NCI-H187 (cell line): ENCODE measurements at places on chromosomes 13 and 19.

DNA sequence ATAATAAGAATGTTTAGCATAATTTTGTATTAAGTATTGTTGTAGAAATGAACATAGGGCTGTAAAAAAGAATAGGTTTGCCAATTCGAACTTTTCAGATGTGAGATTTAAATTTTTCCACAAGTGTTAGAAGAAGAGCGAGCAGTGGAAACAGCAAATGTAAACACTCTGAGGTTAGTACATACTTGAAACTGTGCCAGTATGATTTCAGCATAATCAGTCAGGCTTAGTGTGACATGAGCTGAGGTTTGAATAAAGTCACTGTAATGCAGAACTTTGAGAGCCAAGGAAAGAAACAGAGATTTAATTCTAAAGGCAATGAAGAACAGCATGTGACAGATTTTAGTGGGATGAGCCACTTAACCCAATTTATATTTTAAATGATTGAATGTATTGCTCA, 2166.4 kb downstream of the PCDH9 start:
- DNase-seq, result no peak

DNA sequence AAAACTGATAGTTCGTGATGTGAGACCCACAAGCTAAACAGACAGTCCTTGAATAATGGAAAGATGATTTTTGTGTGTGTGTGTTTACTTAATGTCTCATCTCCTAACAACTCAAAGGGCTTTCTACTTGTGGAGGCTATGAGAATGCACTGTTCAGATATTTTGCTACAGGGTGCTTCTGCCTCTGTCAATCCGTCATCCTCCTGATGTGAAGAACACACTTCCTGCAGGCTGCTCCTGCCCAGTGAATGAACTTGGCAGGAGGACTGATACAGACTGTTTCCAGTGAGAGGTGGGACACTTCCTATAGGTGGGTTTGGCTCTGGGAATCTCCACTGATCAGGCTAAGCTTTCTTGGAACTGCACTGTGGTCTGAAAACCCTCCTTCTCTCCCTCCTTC, 168.4 kb upstream of the STARD13 start:
- no peak for DNase-seq

DNA sequence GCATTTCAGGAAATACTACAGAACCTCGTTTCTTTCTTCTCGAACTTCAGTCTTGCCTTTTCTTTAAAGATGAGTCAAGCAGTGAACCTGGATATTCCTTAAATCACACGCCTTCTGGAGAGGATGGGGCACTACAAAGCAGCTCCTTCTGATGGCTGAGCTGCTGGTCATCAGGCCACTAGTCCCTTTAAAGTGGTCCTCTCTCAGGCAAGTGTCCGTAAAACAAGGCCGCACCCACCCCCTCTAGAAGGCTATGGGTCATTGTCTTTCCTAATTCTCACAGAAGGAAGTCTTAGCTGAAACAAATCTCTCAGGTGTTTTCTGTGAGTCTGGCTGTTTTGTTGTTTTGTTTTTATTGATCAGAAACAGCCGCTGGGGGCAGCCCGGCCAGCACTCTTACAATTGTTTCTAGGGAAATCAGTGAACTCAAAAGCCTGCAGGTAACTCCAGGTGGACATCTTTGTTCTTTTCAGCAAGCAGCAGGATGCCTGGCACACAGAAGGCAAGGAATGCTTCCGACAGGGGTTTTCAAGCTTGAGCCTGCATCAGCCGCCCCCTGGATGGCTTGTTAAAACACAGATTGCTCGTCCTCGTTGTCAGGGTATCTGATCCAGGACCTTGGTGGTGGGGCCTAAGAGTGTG, 45.4 kb downstream of the MBNL2 start:
- DNase-seq, result no peak

- no peak for DNase-seq
Measured at GRCh38 chr13:30030141-30030750, 179.8 kb upstream of the UBL3 start.

DNA sequence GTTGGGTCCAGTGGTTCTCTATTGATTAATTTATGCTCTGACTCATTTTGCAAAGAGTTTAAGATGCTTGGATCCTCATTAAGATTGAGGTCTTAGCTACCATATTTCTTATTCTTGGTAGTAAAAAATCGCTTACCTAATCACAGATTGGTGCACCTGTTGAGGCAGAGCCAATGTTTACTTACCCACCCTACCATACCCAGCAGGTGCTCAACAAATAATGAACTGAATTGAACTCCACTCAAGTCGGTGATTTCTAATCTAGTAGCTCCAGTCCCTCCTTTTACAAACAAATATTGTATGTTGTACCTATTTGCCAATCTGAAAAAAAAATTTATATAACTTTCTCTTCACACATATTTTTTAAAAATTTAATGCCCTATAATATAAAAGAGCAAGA, 361.0 kb downstream of the FGF14 start:
- peak; percentile 37 for DNase-seq

DNA sequence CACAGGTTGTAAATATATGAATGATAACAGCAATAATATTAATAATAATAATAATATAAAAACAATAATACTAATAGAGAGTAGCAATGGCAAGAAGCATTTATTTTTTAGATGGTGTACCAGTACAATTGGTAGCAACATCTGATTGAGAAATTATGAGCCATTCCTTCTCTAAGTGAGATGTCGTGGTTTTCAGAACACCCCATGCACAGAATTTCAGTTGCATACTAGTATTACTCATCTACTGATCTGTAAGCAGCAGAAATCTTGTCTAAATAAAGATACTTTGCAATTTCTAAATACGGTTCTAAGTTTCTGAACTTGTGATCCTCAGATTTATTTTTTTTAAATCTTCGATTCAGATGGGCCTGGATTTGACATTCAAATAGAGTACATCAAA, 788.0 kb upstream of the ATXN8OS start:
- DNase-seq, result no peak

DNA sequence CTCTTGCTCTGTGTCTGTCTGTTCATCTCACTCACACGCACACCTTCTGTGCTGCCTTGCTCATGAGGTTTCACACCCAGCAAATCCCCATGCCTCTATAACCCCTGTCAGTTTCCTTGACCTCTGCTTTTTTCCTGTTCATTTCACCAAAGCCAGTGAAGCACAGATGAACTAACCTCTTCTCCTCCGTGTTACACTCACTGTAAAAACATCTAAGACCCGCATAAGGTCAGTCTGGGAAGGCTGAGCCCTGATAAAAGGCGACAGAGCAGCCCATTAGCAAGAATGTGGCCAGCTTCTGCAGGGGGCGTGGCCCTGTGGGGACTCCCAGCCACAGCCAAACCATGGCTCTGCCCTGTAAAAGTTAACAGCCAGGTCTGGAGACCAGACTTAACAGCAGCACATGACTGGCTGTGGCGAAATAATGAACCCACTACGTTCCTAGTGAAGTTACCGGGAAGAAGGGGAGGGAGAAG, 42.8 kb upstream of the NPAS1 start:
- DNase-seq, result no peak

DNA sequence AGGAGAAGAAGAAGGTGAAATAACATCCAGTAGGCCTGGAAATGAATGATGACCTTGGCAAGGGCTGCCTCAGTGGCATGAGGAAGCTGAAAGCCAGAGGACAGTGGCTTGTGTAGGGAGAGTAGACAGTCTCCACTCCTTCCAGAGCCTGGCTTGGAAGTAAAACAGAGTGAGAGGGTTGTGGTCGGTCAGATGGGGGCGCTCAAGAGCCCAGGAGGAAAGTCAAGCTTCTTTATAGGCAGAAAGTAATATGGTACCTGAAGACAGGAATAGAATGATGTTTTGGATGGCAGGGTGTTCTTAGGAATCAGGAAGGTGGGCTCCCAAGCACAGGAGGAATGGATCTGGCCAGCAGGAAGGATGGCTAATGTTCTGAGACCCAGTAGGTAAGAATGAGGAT, 75.1 kb upstream of the TSC22D1 start:
- DNase-seq, result no peak

GRCh38 chr13:113562085-113562749, 22.3 kb upstream of the TFDP1 start:
- no peak for DNase-seq

- no peak for DNase-seq
Measured at GRCh38 chr19:5250127-5250659, 90.4 kb downstream of the PTPRS start.

DNA sequence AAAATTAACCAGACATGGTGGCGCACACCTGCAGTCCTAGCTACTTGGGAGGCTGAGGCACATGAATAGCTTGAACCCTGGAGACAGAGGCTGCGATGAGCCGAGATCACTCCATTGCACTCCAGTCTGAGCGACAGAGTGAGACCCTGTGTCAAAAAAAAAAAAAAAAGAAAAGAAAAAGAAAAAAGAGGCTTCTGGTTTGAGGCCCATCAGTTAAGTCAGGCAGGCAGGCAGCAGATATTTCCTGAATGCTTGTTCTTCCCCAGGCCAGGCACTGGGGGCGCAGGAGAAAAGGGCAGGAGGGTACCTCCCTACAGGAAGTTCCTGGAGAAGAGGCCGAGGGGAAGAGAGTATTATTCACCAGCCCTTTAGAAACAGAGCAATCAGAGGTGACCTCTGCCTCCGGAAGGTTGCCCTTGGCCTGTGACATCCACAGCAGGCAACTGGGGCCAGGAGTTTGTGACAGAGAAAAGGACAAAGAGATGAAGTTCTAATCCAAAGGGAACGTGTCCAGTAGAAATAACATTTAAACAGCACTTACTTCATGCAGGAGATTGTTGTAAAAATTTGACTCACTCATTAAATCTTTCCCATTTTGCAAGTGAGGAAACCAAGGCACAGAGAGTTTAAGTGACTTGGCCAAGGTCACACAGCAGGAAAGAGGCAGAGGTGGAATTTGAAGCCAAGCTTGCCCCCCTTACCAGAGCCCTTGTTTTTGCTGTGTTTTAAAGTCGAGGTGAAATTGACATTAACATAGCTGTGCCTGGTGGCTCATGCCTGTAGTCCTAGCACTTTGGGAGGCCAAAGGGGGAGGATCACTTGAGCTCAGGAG, 4.3 kb upstream of the RLN3 start:
- no peak for DNase-seq

DNA sequence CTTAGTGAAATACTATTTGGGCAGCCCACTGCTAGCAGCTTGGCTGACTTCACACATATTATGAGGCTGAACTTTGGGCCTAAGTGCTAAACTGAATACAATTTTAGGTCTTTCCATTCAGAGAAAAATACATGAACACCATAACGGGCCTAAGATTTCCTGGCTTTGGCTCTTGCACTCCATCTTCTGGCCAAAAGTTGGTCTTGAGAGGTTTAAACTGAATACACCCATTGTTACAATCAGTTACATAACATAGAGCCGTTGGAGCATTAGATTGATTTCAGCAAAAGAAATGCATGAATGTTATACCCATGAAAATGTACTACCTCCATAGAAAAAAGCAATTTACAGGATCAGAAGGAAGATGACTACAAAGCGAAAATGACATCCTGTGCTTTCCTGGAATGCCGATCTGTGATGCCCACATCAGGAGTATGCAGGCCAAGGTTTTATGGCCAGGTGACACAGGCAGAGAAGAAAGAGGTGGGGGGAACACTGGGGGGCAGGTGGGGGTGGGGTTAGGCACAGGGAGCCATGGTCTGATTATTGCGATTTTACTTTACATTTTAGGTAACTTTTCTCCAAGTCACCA, 11.1 kb upstream of the SHISA2 start:
- DNase-seq, result no peak

GRCh38 chr13:108984251-108984920, 355.0 kb downstream of the MYO16 start:
- DNase-seq, result no peak

- DNase-seq, result no peak
Measured at GRCh38 chr19:3193256-3194105, 7.8 kb downstream of the NCLN start.
